ENCODE measurements at places on chromosomes 1 and 21.
A peak's percentile ranks its signal among the peaks of the same experiment; 100 is the strongest.

GRCh38 chr1:25785333-25786067 lies 14.5 kb upstream of the SELENON start:
- DNase-seq: no peak

GRCh38 chr1:232878086-232878485 lies 72.3 kb upstream of the NTPCR start:
- no peak for DNase-seq

DNA sequence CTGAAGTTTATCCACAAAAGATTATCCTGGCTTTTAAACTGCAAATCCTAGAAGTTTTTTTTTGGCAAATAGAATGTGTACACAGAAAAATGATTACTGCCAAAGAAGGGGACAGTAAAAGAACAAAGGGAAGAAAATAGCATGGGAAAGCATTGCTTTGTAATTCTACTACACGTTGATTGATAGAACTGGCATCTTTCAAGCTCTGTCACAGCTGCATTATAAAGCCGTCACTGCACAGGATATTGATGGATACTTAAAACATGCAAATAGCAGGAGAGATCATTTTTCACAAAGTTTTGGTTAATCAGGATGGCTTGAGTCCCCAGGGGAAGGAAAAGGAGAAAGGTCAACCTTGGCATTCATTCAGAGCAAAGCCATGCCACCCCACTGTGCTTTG lies 183.7 kb upstream of the RRP15 start:
- no peak for DNase-seq

GRCh38 chr21:38741950-38742256 lies 63.8 kb upstream of the ETS2 start:
- no peak for DNase-seq

DNA sequence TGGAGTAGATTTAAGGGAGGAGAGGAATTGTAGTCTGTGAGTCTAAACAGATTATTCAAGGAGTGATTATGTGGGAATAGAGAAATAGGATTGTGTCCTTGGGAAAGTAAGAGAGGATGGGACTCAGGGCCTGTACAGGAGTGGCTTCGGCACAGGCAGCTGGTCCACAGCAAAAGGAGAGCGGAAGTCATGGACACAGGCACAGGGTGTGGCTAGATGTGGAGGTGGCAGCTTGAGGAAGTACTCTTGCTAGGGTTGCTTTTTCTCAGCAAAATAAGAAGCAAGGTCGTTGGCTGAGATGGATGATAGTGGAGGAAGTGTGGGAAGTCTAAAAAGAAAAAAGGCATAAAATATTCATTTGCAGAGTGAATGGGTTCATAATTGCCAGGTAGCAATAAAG lies 18.5 kb upstream of the ZNF648 start:
- no peak for DNase-seq

- DNase-seq: no peak
Observed at GRCh38 chr1:228833911-228834688, 98.8 kb downstream of the RHOU start.

DNA sequence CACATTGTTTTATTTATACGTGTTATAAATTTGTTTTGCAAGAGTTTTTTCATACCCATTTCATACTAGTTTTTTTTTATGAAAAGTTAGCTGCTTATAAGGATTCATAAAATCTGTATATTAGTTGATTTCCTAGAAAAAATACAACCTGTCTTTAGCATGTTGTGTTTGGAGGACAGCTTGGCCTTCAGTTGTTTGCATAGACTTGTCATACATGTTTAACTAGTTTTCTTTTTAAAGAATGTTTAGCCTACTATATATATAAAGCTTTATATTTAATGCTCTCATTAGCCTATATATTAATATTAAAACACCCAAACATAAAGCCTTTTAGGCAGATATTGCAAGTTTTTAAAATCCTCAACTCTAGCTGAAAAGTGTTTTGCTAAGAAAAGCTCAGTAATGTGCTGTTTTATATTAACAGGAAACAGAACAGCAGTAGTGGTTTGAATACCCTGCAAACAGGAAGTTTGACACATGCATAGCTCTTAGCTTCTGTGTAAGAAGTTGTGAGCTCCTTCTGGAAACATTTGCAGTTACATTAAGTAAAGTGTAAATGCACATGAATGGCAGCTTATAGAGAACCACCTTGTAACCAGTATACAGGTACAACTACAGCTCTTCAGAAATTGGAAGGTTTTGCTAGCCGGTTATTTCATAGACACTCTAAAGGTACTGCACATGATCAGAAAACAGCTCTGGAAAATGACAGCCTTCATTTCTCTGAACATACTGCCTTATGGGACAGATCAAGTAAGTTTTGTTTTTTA lies at the start of gene PRKACB:
PRKACB (plus strand) TSS at position 476 of the 770 bp plus-strand sequence; CDS start at position 567, 91 bp downstream.
- no peak for DNase-seq

DNA sequence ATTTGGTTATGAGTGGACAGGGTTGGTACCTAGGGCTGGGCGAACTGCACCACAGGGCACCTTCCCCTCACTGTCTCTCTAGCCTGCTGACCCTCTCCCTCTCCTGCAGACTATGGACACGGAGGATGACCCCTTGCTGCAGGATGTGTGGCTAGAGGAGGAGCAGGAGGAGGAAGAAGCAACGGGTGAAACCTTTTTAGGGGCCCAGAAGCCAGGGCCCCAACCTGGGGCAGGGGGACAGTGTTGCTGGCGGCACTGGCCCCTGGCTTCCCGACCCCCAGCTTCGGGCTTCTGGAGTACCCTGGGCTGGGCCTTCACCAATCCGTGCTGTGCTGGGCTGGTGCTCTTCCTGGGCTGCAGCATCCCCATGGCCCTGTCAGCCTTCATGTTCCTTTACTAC lies 21.9 kb downstream of the DISP3 start:
- DNase-seq: no peak

GRCh38 chr1:85317560-85317959 lies 41.1 kb upstream of the BCL10 start:
- DNase-seq: no peak

GRCh38 chr1:203286161-203286984 lies 18.9 kb upstream of the BTG2 start:
- peak; percentile 69 for DNase-seq

DNA sequence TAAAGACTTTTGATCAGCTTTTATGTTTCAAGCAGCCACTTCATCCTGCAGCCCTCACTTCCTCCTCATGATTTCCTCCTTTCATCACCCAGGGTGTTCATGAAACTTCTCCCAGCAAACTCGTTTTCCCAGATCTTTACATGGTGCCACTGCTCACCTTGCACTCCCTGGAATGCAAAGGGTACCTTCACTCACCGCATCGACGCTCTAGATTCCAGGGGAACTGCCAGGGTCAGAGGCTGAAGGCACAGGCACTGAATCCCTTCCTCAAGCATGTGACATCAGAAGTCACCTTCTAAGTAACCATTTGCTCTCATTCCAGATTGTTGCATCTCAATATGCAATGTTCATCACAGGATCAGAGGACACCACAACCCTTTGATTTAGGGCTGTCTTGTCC lies 82.8 kb downstream of the PRKAB2 start:
- no peak for DNase-seq

DNA sequence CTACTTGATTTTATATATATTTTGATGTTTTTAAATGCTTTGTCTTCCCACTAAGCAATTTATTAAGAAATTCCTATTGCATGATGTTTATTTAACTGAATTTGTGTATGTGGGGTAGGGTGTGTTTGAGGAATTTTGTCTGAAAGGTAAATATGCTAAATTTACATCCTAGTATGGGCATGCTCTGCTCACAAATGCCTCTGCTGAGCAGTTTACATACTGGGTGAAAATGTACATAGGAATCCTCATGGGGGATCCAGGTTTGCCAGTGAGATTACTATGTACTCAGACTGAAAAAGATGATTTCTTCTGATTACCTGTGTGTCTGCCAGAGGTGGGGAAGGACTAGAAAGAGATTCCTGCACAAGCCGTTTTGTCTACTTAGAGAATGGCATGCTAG lies 126.6 kb downstream of the DISP1 start:
- DNase-seq: no peak

- DNase-seq: no peak
Observed at GRCh38 chr1:151113877-151114276, 32.6 kb downstream of the SEMA6C start.

GRCh38 chr1:156583821-156584622 lies 4.5 kb downstream of the TTC24 start:
- peak; percentile 86 for DNase-seq

- DNase-seq: no peak
Observed at GRCh38 chr1:84653130-84653677, 37.1 kb downstream of the SSX2IP start.

DNA sequence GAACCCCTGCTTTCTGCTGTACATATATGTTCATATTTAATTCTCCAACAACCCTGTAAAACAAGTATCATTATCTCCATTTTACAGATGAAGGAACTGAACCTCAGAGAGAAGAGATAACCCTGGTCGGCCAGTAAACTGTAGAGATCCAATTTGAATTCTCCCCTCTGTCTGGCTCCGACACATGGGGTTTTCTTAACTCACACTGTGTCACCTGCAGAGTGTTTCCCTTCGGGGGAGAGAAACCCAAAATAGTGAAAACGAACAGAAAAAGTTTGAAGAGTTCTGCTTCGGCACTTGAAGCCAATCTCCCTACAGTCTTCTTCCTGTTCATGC lies 17.4 kb upstream of the BCAR3 start:
- DNase-seq: no peak

DNA sequence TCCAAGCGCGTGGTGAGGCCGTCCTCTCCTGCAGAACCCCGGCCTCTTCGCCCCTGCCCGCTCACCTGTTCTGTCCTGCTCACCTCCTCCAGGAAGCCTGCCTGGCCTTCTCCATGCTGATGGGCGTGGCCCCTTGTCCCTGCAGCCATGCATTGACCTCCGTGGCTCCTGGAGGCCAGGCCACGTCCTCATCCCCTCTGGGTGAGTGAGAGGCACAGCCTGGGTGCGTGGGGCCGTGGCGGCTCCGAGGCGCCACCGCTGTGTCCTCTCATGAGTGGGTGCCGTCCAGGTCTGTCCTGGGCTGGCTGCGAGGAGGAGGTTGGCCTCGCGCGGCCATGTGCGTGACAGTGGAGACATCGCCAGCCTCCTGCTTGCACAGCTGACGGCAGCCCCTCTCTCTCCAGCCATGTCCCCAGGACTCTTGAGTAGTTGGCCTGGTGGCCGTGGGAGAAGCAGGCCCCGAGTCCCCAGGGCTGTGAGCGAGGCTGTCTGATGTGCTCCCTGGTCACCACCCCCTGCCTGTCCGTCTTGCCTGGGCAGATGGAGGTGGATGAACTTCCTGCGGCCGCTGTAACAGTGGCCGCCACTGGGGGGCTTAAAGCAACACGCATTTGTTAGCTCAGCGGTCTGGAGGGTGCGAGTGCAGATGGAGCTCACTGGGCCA lies 58.1 kb downstream of the PRKCZ start:
- DNase-seq: no peak

GRCh38 chr1:169933984-169934725 lies 40.5 kb upstream of the SCYL3 start:
- peak; percentile 43 for DNase-seq

All from transverse colon (tissue), 4 donors.